Osteoblast (primary cell): ENCODE measurements at places on chromosomes 16 and 17. TPM values are rescaled to one million over a fixed set of nuclear protein-coding genes. Genes with fewer than 3 reads are reported as not detected.

Gene KRT20
- total RNA-seq: not detected in 2 replicates

- DNase-seq: no peak
Measured at GRCh38 chr16:8555400-8555799, 34.9 kb downstream of the TMEM114 start.

- DNase-seq: peak; percentile 43
Measured at GRCh38 chr17:74702116-74702871, 10.4 kb downstream of the CD300LF start.

Gene MSRB1
- 16.2 and 18.1 TPM in 2 replicates for total RNA-seq

DNA sequence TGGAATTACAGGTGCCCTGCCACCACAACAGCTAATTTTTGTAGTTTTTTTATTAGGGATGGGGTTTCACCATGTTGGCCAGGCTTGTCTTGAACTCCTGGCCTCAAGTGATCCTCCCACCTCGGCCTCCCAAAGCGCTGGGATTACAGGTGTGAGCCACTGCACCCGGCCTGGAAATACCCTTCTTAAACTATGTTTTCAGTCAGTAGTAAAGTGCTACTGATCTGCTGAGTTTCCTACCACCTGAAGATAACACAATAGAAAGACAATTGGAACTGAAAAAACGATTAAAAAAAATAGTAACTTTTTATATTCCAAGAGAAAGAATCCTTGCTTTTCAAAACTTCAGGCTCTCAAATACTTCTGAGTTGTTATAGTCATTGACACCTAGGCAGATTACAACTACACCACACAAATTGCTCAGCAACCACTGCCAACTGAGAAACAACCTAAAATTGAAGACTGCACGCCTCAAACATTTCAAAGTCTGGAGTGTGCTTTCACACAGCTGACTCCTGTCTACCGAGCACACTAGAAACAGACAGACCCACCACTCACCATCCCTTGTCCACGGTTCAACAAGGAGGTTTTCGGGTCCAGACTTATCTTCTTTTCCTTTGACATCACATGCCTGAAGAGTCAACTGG is 40.9 kb downstream of the ZZEF1 start:
- no peak for DNase-seq

- peak; percentile 78 for DNase-seq
Measured at GRCh38 chr17:40460968-40461731, 17.9 kb downstream of the IGFBP4 start.

DNA sequence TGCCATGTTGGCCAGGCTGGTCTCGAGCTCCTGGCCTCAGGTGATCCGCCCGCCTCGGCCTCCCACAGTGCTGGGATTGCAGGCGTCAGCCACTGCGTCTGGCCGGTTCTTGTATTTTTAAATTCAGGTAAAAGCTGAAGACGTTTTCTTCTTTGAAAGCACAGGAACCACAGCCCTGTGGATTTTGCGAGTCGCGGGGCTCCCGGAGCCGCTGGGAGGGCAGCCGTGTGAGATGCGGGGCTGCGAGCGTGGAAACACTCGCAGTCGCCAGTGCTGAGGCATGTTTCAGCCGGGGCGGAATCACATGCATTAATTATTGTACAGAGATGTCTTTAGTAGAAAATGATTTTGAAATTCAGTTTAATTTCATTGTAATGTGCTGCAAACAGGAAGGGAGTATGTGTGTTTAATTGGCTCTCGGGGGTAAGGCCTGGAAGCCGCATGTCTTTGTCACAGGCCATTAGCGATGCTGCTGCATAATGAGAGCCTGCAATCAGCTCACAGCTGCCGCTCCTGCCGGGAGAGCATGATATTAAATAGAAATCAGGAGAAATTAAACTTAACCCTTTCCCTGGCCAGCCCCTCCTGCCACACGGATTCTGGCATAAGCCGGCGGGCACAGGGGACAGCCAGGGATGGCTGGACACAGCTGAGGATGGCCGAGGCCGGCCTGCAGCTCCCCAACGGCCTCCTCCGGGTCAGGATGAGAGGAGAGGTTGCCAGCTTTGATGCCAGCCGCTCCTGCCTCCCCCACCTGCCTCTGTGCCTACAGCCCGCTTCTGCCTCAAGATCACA is 35.4 kb upstream of the CDH15 start:
- peak; percentile 79 for DNase-seq

DNA sequence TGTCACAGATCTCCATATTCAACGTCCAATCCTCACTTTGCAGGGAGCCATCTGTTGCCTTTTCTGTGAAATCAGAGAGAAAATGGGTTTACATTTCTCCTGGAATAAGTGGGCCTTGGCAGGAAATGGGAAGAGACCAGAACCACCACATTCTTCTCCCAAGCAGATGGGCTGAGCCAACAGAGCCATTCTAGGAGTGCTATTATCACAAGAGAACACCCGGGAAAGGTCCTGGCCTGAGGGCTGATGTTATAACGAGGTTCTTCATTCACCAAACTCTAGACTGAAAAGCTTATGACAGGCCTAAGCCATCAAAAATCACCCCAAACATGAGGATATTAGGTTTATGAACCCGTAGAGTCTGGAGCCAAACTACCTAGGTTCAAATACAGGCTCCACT is 64.7 kb downstream of the TOM1L2 start:
- DNase-seq: peak; percentile 44

Gene CCL13
- 0.36 TPM in 1 of 2 replicates, not detected in the other for total RNA-seq

Gene PRDM7
- total RNA-seq: not detected in 2 replicates

Gene KRTAP4-5
- not detected in 2 replicates for total RNA-seq

Gene LPO
- under 0.01 TPM in 1 of 2 replicates, not detected in the other for total RNA-seq

DNA sequence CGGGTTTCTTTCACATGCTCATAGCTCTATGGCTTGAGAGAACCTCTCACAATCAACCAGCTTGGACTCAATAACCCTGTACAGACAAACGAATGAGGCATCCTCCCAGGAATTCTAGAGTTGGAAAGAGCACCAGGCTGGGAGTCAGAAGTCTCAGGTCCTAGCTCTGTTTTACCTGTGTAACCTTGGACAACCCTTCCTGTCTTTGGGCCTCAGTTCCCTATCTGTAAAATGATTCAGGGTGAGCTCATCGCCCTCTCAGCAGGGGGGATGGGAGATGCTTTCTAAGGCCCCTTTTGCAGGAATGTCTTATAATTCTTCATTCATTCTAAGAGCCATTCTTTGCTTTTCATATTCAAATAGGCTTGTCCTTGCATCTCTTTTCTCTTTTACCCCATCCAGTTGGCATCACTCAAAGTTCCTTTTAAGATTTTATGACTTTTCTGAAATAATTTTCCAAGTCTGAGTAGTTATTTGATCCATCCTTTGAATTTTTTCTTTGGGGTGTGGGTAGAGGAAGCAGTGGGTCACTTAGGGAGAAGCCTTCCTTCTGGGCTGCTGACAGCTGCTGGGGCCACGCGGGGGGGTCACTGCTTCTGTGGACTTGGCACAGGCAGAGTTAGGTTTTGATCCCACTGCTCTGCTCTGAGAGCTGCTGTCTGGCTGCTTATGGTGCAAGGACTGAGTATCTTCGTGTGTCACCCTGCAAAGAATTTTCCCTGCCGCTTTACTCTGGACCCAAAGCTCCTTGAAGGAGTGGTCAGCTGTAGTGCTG is 102.7 kb downstream of the UTP18 start:
- peak; percentile 37 for DNase-seq

DNA sequence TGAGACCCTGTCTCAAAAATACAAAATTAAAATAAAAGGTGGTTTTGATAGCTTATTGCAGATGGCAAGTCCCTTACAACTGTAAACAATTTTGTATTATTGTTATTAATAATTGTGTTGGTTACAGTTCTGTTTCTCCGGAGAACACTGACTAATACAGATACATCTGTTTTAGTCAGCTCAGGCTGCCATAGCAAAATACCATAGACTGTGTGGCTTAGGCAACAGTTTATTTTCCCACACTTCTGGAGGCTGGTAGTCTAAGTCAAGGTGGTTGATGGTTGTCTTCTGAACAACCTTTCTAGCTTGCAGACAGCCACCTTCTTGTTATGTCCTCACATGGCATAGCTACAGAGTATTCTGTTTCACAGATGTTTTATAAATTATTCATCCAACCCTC is 14.2 kb upstream of the IL21R start:
- no peak for DNase-seq

DNA sequence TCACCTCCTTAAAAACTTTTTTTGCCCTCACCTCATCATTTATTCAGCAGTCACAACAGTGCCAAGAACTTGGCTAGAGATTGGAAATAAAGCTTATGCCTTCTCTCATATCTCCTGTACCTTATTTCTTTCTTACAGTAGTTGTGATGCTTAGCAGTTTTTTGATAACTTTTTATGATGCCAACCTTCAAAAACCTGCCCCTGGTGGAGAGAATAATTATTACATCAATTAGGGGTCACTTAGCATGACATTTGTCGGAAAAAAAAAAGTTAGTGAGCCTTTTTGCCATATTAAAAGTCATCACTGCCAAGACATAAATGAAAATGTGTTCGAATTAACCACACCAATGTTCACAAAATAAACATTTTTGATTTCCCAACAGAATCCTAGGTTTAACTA is 296.6 kb downstream of the WWOX start:
- DNase-seq: no peak

Gene METTL2A
- 20.9 and 24.6 TPM in 2 replicates for total RNA-seq

DNA sequence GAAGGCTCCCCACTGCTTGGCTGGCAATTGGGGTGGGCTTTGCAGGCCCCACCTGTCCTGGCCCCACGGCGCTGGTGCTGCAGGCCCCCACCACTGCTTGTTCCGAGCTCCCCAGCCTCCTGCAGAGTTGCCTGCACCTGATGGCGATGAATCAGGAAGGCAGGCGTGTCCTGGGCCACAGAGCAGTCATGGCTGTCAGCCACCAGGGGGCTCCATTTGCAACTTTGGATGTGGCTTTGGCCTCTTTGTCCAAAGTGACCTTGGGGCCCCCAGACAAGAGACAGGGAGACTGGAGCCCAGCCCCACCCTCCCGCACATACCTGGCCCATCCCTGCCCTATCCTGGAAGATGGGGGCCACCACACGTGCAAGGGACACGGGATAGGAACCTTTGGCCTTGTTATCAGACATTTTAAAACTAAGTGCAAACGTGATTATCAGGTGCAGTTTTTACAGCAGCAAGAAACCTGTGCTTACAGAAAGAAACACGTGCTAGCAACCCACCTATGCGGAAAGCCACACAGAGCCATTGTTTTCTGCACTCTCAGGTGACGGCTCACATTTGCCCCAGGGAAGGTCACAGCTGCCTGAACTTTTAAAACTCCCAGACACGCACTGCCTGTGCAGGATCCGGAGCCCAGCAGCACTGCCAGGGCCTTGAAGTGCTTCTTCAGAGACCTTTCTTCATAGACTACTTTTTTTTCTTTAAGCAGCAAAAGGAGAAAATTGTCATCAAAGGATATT is at the start of gene DNASE1:
DNASE1 (plus strand) TSS at position 443 of the 743 bp plus-strand sequence. CDS start 683 bp downstream, outside the sequence.
- peak; percentile 93 for DNase-seq

Gene C16orf96
- under 0.01 TPM in 1 of 2 replicates, not detected in the other for total RNA-seq

Gene CNTD1
- 0.88 TPM in 1 of 2 replicates, not detected in the other for total RNA-seq
